ENCODE measurements at places on chromosomes 11 and 22.

DNA sequence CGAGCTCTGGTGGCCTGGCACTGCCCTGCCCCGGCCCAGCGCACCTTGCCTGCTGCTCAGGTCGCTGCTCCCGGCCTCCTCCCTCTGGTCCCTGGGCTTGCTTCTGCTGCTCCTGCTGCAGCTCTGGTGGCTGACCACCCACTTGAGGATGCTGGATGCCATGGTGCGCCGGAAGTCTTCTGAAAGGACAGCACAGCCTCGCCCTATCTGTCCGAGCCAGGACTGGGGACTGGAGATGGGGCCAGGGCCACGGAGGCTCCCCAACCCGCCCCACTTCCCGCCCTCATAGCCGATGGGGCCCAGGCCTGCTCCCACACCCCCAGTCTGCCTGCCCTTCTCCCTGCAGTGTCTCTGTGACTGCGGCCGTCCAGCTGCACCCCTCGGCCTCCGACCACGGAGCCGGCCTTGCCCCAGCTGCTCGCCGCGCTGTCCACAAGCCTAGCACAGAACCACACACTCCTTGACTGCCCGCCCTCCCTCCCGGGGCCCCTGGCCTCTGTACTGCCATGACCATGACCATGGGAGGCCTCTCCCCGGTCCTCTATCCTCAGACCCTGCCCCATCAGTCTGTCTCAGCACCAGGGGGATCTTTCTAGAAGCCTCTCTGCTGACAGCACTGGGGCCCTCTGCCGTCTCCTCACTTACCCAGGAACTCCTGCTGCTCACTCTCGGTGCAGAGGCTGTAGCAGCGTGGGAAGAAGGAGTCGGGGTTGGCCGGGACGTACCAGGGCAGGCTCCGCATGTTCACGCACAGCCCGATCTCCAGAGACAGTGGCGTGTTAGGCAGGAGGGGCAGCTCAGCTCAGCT lies 12.7 kb downstream of the TTLL8 start:
- no peak for DNase-seq

DNA sequence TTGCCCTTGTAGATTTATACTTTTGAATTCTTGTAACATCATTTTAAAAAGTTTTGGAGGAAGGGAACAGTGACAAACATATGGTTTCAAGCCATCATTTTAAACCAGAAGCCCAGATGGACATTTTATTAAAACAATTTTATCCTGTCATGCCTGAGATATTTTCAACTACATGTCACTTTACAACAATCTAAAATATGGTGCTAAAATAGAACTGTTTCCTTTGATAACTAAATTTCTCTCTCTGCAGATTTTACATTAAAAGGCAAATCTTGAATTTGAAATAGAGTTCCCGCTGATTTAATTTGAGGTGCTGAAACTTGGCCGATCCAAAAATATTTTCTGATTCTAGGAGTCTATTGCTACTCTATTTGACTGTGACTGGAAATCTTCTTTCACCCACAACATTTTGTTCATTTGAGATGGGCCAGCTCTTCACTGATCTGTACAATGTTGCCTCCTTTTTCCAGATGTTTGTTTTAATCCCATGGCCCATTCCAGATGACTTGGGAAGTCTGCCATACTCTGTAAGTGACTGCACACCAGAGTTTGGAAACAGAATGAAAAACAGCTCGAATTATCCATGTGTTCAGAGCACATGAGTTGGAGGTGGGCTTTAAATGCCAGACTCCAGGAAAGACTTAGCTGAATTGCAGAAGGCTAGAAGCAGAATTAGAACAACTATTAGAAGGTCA lies 402.5 kb downstream of the TMEM135 start:
- no peak for DNase-seq

DNA sequence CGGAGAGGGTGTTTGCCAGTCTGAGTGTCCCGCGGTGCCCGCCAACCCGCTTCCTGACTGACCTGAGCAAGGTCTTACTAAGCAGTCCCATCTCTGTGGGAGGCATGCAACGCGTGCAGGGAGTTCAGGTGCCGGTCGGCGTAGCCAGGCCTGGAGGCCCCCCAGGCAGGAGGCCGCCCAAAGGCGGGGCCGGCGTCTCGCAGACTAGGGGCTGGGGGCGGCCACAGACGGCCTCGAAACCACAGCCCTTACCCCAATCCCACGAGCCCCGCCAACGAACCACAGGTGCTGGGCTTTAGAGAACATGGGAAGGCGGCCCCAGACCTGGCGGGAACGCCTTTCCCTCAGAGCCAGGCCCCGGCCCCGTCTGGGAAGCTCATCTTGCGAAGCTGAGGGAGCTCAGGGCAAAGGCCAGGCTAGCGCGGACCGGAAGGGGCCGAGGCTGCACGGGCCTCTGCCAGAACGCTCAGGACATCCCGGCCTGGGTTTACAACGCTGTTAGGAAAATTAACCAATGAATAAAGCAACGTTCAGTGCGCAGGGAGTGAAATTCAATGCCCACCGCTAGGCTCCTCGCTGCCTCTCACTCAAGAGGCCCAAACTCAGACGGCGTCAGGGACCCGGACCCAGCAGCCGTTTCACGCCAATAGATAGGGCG lies 2.1 kb upstream of the MTFP1 start:
- DNase-seq = no peak

GRCh38 chr22:30000566-30000965 lies 79.7 kb upstream of the HORMAD2 start:
- no peak for DNase-seq
